Thoracic aorta (tissue), 2 donors: ENCODE measurements at places on chromosomes 16 and 17. TPM values are rescaled to one million over a fixed set of nuclear protein-coding genes. Genes with fewer than 3 reads are reported as not detected.

DNA sequence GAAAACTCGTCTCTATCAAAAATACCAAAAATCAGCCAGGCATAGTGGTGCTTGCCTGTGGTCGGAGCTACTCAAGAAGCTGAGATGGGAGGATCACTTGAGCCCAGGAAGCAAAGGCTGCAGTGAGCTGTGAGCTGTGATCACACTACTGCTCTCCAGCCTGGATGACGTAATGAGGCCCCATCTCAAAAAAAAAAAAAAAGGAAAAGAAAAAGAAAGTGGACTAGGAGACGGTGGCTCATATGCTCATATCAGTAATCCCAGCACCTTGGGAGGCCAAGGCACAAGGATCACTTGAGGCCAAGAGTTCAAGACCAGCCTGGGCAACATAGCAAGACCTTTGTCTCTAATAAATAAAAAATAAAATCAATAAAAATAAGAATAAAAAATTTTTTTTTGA lies 8.8 kb upstream of the SUMO2 start:
- DNase-seq, result no peak

DNA sequence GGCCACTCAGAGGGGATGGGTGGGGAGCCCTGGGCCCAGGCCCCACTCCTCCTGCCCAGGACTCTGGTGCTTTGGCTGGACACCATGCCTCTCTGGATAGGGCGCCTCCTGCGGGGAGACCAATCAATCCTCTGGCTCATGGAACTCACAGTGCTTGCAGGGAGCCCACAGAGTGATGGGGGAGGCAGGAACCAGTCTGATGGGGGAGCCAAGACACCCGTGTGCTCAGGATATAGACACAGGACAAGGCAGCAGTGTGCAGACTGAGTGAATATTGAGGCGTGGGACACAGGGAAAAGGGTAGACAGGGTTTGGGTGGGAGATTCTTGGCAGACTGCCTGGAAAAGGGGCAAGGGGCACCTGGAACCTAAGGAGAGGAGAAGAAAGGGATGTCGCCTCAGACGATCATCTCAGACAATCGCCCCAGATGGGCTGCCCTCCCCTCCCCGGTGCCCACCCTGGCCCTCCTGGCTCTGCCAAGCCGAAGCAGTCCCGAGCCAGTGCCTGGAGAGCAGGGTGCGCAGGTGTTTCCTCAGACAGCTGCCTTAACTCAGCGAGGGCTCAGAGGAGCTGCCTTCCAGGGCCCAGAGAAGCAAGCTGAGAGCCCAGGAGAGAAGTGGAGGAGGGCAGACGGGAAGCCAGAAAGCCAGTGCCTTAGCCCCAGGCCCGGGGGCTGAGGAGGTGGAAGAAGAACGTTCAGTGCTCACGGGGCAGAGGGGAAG lies 37.4 kb upstream of the DLX4 start:
- no peak for DNase-seq

DNA sequence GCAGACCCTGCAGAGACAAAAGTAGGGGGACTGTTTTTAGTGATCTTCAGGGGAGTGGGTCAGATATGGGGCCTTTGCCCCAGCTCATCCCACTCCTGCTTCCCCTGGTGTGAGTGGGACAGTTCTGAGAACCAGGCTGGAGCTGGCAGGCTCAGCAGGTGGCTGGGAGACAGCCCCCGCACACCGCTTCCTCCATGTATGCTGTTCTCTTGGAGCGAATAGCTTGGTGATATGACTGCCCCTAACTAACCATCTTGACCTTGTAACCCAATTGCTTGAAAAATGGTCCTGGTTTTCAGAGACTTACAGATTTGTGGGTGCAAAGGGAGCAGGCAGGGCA lies 61.5 kb downstream of the PRMT7 start:
- DNase-seq, result no peak

DNA sequence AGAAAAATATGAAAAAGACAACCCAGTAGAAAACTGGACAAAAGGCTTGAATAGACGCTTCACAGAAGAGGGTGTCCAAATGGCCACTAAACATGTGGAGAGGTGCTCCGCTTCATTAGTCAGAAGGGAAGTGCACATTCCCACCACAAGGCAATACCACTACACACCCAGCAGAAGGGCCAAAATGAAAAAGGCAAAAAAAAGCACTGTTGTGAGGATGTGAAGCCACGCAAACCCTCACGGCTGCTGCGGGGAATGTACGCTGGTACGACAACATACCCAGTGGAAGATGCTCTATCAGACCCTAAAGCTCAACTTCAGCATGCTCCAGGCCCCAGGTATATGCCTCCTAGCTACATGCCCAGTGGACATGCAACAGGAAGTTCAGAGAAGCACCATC lies 17.0 kb downstream of the PIK3R5 start:
- DNase-seq, result no peak

DNA sequence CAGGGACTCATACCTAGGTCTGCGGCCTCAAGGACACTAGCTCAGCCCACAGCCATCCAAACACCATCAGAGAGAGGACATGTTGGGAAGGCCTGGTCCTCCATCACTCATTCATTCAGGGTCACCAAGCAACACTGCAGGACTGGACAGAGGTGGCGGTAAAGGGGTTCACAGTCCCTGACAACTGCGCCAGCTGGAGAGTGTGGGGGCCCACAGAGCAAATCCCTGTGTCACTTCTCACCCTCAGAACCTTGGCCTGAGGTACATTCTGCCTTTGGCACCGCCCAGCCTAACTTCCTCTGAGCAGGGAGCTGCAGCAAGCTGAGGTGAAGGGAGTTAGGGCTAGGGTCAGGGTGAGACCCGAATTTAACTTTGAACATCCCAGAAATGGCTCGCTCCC lies 106.5 kb downstream of the COPRS start:
- no peak for DNase-seq

GRCh38 chr17:5513628-5514027 lies 27.3 kb downstream of the MIS12 start:
- DNase-seq, result no peak

GRCh38 chr17:36890398-36891168 lies 46.7 kb upstream of the LHX1 start:
- no peak for DNase-seq

GRCh38 chr17:8740486-8740885 lies 4.2 kb downstream of the CCDC42 start:
- DNase-seq, result no peak

- DNase-seq, result no peak
Measured at GRCh38 chr17:46931596-46931995, 8.6 kb downstream of the GOSR2 start.

DNA sequence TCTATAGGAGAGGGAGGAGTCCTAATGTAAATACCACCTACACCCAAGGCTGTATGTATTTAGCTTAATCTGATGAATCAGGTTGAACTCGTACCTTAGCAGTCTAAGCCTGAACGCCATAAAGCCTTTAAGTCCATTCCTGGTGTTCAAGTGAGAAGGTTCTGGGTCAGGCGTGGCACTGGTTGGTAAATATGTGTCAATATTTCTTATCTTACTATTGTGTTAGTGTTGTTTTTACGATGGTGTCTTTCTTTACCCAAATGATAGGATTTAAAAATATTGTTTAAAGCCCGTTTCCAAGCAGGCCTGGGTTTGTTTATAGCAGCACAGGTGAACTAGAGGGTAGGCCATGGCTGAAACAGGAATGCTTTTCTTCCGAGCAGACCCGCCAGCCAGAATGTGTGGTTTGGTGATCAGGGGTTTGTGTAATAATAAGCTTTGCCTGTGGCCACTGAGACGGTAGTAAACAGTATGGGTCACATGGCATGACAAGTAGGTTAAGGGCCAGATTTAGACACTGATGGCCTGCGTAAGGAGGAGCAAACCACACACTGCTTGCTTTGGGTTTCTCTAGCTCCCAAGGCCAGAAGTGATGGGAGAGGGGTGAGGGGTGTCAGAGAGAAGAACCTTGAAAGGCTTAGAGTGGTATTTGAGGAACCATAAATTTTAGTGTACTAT lies 3.3 kb downstream of the TMEM94 start:
- DNase-seq, result no peak

- DNase-seq, result no peak
Measured at GRCh38 chr17:49333804-49334203, 28.2 kb downstream of the ZNF652 start.

DNA sequence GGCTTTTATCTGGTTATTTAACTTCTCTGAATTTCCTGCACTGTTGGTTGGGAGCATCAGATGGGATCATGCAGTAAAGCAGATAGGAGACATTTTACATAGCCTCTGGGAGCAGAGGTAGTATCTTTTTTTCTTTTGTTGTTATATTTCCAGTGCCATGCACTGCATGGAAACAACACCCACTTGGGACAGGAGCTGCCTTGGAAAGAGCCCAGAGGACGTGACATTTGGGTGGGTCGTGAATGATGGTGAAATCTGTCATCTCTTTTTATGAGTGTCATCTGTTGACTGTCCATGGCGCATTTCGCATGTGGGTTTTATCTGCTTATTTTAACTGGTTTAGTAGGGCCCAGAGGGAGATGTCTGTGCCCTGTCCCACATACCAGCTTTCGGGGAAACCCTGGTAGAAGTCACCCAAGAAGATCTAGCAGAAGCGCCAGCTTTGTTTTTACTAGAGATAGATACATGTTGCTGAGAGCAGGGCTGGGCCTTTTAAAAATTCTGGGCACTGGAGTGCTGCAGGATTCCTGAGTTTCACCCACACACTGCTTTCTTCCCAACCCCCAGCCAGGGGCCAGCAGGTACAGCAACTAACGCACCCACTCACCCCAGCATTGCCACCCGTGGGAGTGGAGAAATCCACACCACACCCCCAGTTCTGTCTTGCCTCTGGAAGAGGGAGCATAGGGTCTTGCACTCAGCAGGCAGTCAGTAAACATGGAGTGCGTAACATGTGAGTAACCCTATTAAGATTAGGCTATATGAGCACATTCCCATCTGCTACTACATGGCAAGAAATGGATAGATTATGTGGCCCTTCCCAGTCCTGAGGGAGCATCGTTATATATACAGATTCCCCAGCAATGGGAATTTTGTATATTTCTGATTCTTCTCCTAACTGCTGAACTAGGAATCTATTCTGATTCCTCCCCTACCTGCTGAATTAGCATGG lies 8.4 kb upstream of the TERF2 start:
- no peak for DNase-seq

DNA sequence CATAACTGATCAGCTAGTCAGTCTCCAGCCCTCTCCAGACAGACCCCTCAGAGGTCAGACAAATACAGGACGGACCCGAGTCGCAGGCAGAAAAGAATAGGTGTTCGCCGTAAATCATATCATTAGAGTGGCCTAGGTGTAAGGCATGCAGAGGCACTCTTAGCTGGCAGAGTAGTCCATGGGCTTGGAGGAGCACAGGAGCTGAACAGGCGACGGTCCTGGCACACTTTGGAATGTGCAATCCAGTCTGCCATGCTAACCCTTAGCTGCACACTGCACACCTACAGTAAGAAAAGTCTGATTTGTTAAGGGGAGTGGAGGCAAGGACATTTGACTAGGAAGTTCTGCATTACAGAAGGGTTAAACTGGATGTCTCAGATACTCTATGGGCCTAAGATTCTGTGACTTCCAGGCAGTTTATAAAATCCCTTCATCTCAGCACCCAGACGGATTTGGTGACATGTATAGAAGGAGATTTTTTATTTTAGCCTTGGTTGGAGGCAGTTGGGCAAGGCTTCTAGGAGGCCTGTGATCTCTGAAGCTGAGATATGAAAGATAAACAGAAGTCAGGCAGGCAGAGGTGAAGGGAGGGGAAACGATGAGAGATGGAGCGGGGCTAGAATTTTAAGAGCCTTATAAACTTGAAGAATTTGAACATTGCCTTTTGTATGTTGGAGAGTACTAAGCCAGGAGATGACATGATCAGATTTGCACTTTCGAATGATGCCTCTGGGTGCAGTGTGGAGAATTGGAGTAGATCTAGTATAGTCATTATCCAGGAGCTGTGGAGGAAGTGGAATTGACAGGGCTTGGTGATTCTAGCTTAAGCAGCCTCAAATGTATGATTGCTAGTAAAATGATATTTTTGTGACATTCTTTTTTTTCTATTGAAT lies 34.6 kb upstream of the SLC5A11 start:
- DNase-seq, result no peak

DNA sequence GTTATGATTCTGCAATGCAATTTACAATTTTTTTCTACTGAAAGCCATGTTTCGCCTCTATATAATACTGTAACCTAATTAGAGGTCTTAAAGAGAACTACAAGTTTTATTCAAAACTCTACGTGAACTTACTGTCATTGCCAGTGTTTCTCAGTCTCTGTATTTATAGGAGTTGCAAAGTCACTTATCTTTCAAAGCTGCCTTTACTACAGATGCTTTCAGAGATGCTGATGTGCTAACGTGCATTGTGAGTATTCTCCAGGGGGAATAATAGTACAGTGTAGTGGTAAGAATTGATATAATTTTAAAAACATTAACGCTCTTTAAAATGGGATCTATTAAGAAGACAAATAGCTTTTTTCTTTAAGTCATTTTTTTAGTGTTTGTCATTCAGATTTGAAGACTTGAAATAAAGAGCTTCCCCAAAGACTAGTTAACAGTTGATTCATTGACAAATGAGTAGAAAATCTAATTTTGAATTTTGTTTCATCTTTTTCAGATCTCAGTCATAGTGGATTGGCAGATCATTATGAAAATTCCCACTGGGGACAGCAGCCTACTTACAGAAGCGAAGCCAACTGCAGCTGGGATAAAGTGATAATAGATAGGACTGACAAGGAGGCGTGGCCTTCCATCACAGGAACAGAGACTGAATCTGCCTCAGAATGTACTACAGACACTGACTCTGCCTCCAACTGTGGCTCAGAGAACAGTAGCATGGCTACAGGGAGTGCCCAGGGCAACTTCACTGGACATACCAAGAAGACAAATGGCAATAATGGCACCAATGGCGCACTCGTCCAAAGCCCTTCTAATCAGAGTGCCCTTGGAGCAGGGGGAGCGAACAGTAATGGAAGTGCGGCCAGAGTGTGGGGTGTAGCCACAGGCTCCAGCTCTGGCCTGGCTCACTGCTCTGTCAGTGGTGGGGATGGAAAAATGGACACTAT lies 79.9 kb downstream of the TMC6 start:
- DNase-seq, result no peak

DNA sequence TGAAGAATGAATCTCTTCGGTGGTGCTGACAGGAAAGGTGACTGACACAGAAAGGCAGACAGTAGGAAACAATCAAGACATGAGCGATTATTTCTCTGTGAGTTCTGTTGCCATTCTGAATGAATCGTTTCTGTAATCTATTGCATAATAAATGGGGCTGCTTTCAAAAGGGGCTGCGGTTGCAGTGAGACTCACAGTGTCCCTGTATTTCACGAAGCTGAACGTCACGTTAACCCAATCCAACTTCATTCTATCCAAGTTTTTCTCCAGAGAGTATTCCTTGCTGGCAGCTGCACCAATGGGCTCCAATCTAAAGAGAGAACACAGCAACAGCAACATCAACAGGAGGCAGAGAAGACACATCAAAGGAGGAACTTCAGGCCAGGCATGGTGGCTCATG lies 75.4 kb downstream of the DNAH3 start:
- DNase-seq, result no peak

The RSKR gene
- 11.8 TPM for total RNA-seq

The RPRML gene
- total RNA-seq, result not detected

The DYNLRB2 gene
- total RNA-seq, result not detected

The ADAD2 gene
- total RNA-seq, result not detected

The SCNN1B gene
- total RNA-seq, result not detected

The IFI35 gene
- 34.8 TPM for total RNA-seq

The SAMD14 gene
- 11.5 TPM for total RNA-seq

The ABCA6 gene
- total RNA-seq, result 43.3 TPM

The ZNRF1 gene
- total RNA-seq, result 27.1 TPM

The IGF2BP1 gene
- 0.07 TPM for total RNA-seq
